Tibial artery (tissue), 4 donors: ENCODE measurements at places on chromosomes 5 and 9.
A peak's percentile ranks its signal among the peaks of the same experiment; 100 is the strongest.

- H3K4me3 ChIP-seq, result no peak overlapping the region
- H3K36me3 ChIP-seq, result no peaks in the 10 kb centered on the region
- H3K27me3 ChIP-seq, result no peaks in the 10 kb centered on the region
- DNase-seq, result no peak
- no peak overlapping the region for H3K27ac ChIP-seq
Observed at GRCh38 chr9:91157883-91158282, 203.8 kb downstream of the AUH start.

DNA sequence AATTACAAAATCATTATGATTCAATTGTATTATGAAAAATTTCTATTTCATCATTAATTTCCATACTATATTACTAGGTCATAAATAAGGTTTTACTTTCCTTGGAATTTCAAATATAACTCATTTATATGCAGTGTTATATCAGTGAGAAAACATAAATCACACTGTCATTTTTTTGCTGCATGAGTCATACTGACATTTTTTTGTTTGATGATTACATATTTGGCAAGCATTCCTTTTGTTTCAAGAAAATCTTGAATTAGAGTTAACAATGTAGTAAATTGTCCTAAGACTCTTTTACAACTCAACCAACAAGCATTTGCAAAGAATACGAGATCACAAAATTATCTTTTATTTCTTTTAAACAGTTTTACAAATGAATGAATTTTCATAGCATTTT lies 298.4 kb upstream of the SEMA6A start:
- H3K27ac ChIP-seq, result no peak overlapping the region
- H3K36me3 ChIP-seq, result no peaks in the 10 kb centered on the region

- no peak overlapping the region for H3K27ac ChIP-seq
- H3K4me1 ChIP-seq, result no peaks in the 10 kb centered on the region
- peaks cover 88% of the 10 kb centered on the region for H3K27me3 ChIP-seq
- peak; percentile 48 for DNase-seq
- H3K36me3 ChIP-seq, result no peaks in the 10 kb centered on the region
Observed at GRCh38 chr9:1044643-1045042, 5.5 kb upstream of the DMRT2 start.

DNA sequence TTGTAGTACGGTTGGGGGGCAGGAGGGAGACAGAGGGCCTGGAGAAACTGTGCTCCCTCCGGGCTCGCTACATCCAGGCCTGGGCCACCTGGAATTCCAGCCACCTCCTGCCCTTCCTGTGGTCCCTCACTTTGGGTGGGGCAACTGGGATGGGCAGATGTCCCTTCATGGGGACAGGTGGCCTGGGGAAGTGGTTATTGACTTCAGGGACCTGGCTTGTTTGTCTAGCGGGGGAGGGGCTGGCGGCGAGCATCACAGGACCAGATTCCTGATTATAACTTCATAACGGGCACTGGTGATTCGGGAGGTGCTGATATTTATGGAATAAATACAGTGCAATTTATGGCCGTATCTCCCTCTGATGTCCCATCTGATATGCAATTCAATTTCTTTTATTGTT lies 20.1 kb upstream of the LAMC3 start:
- no peak for DNase-seq
- H3K4me1 ChIP-seq, result no peaks in the 10 kb centered on the region
- H3K27ac ChIP-seq, result no peak overlapping the region

GRCh38 chr5:145554399-145554798 lies 280.7 kb downstream of the PRELID2 start:
- no peaks in the 10 kb centered on the region for H3K27me3 ChIP-seq
- no peaks in the 10 kb centered on the region for H3K4me1 ChIP-seq
- no peak overlapping the region for H3K4me3 ChIP-seq
- no peak for DNase-seq
- no peaks in the 10 kb centered on the region for H3K36me3 ChIP-seq
- H3K27ac ChIP-seq, result no peak overlapping the region

DNA sequence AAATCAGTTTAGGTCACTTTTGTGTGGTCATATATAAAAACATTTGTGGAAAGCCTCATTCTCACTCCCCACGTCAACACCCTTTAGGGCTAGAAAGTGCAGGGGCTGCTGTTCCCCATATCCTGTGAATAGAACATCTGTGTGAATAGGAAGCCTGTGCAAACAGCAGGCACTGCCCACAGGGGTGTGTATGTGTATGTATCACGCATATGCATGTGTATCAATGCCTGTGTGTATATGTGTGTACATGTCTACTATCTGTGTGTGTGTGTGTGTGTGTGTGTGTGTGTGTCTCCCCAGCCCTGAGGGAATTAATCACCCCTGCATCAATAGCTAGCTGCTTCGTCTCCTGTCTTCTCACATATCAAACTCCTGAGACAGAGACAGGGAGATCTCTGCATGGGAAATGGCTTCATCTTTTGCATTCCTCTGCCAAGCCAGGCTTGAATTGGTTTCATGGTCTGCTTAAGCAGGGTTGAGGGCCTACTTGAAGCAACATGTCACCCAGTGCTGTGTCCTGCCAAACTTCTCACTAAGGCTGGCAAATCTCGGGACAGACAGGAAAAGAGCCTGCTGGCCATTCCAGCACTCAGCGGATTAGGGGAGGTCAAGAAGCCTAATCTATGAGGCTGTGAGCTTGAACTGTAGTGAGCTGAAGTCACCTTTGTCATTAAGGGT lies 265.8 kb downstream of the ADAMTSL1 start:
- H3K27ac ChIP-seq, result no peak overlapping the region
- no peaks in the 10 kb centered on the region for H3K36me3 ChIP-seq
- H3K4me1 ChIP-seq, result no peaks in the 10 kb centered on the region
- H3K4me3 ChIP-seq, result no peak overlapping the region

DNA sequence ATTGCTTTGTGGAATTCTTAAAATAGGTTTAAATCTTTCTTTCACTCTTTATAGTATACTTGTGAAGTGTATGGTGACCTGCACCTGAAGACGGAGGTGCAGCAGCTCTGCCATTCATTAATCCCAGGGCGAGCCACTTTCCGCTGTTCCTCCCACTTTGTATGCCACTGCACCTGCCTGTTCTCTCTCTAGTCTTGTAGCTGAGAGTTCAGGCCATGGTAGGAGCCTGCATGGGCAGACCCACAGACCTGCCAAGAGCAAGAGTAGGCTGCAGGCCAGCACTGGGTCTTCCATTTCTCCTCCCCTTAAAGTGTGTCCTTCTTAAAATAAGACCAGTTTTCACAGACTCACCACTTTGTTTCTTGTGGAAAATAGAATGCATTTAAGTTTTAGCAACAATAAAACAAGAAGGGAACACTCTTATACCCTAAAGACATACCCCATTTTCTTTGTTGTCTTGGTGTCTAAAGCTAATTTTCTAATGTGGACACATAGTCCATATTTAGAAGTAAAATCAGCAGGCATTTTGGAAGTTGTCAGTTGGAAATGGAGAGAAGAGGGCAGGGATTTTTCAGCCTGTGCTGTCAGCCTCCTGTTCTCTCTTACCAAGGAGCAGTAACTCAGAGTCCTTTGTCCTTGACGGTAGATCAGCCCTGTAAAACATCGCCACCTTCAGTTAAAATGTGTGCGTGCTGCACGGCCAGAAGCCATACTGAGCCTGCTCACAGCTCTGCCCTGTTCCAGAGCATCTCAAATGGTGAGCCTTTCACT lies 103.2 kb downstream of the SNCAIP start:
- no peak overlapping the region for H3K27ac ChIP-seq
- no peaks in the 10 kb centered on the region for H3K4me1 ChIP-seq
- no peak overlapping the region for H3K4me3 ChIP-seq
- H3K27me3 ChIP-seq, result no peaks in the 10 kb centered on the region

GRCh38 chr5:142057697-142058056 lies 44.9 kb upstream of the GNPDA1 start:
- peaks cover 8% of the 10 kb centered on the region for H3K4me1 ChIP-seq
- no peak for DNase-seq
- H3K36me3 ChIP-seq, result no peaks in the 10 kb centered on the region
- no peak overlapping the region for H3K4me3 ChIP-seq
- H3K27me3 ChIP-seq, result no peaks in the 10 kb centered on the region

DNA sequence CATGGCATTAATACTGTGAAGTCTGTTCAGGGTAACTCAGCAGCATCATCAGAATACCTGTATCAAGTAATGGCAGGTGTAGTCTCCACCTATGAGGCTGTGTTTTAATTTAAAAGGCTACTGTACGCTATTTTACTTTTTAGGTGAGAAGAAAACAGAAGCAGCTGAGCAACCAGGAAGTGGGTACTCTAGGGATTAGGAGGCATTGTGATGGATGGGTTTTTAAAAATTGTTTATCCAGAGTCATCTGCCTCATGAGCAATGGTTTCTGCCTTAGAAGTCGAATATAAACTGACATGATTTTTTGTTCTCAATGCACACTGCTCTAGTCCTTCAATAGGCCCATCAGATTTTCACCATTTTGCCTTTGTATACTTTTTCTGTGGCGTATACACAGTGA lies 42.6 kb downstream of the PSIP1 start:
- no peak for DNase-seq
- H3K4me1 ChIP-seq, result no peaks in the 10 kb centered on the region
- H3K27me3 ChIP-seq, result no peaks in the 10 kb centered on the region
- H3K4me3 ChIP-seq, result no peak overlapping the region
- H3K27ac ChIP-seq, result no peak overlapping the region

DNA sequence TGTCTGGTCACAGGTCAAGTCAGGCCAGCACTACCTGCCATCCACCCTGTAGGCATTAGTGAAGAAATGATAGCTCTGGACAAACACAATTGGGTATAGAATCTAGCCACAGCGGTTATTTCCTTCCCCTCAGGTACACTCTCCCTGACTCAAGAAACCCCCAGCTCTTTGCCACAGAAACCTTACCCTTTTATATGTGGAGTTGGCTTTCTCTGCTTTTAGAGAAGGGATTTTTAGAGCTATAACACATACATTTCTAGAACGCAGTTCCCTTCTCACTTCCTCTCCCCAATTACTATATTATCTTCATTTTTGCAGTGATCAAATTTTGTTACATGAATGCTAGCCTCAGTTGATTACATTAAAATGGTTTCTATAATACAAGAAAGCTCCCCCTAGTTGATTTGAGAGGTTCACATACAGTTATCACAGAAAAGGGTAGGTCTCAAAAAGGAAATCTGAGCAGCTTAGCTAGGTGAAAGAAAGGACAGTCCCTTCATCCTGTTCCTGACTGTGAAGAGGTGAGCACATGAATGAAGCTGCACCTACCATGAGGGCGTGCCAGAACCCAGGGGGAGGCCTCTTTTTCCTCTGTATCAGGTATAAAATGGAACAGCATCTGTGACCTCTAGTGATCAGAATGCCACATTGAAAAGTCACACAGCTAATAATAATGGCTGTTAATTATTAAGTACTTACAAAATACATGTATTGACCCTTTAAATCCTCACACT lies 425.6 kb downstream of the KIAA0825 start:
- H3K27ac ChIP-seq, result no peak overlapping the region
- no peak overlapping the region for H3K4me3 ChIP-seq
- H3K36me3 ChIP-seq, result no peaks in the 10 kb centered on the region
- DNase-seq, result no peak

GRCh38 chr5:180807046-180807445 lies 4.4 kb upstream of the MGAT1 start:
- no peaks in the 10 kb centered on the region for H3K27me3 ChIP-seq
- DNase-seq, result no peak
- peak overlapping the region; percentile 92 for H3K27ac ChIP-seq
- H3K4me3 ChIP-seq, result peak overlapping the region; percentile 85
- no peaks in the 10 kb centered on the region for H3K36me3 ChIP-seq

DNA sequence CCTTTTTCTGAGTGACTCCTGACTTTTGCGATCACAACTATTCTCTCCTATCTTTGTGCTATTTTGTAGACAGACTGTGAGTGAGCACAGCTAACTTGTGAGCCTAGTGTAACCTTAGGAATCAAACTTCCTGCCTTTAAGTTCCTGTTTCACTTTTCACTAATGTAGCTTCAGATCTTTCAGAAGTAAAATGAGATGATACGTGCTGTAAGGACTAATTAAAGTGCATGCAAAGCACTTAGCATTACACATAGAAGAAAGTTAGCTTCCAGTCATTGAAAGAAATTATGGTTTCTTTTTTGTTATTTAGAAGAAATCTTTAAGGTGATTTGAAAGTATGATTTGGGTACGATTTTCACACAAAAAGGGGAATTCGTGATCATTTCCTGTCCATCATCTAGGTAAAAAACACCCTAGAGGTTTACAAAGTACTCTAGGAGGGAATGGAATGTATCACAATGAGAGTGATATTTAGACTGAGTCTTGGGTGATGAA lies 122.7 kb downstream of the ST8SIA4 start:
- no peak for DNase-seq
- H3K4me3 ChIP-seq, result no peak overlapping the region
- H3K27me3 ChIP-seq, result no peaks in the 10 kb centered on the region
- no peaks in the 10 kb centered on the region for H3K36me3 ChIP-seq
